ENCODE measurements at places on chromosomes 2 and 18. TPM values are rescaled to one million over a fixed set of nuclear protein-coding genes. Genes with fewer than 3 reads are reported as not detected.

PKDCC gene
- total RNA-seq: 51.1 TPM

C2orf66 gene
- total RNA-seq: not detected

ADD2 gene
- total RNA-seq: 23.0 TPM

C1QL2 gene
- not detected for total RNA-seq

BMP10 gene
- not detected for total RNA-seq

GKN2 gene
- not detected for total RNA-seq

ARPC2 gene
- 717 TPM for total RNA-seq

SAP130 gene
- total RNA-seq: 10.8 TPM

FOXI3 gene
- total RNA-seq: 0.17 TPM

RTP5 gene
- total RNA-seq: not detected

TM4SF20 gene
- total RNA-seq: not detected

SNORC gene
- total RNA-seq: 1.2 TPM

PKP4 gene
- 39.3 TPM for total RNA-seq

METTL4 gene
- 7.8 TPM for total RNA-seq

MREG gene
- total RNA-seq: 22.1 TPM

GMPPA gene
- total RNA-seq: 27.2 TPM

AAK1 gene
- total RNA-seq: 12.8 TPM

SIX2 gene
- 3.1 TPM for total RNA-seq

GDF7 gene
- not detected for total RNA-seq
